Regular cardiac myocyte (primary cell): ENCODE measurements at places on chromosomes 2 and 18. TPM values are rescaled to one million over a fixed set of nuclear protein-coding genes. Genes with fewer than 3 reads are reported as not detected.

The CFAP210 gene
- under 0.01 TPM in 1 of 2 replicates, not detected in the other for total RNA-seq

The GRHL1 gene
- total RNA-seq = 0.28 and 0.38 TPM in 2 replicates

The LIMS2 gene
- total RNA-seq = 2.7 and 4.8 TPM in 2 replicates

The GPR155 gene
- total RNA-seq = 4.4 and 13.2 TPM in 2 replicates

The SERPINB10 gene
- total RNA-seq = not detected in 2 replicates

The OSBPL6 gene
- 0.96 and 1.4 TPM in 2 replicates for total RNA-seq

The HSPE1 gene
- 132 and 357 TPM in 2 replicates for total RNA-seq

The TEKT4 gene
- not detected in 2 replicates for total RNA-seq

The CNDP1 gene
- total RNA-seq = not detected in 2 replicates

The ONECUT2 gene
- under 0.01 TPM in 1 of 2 replicates, not detected in the other for total RNA-seq

The CNTNAP5 gene
- under 0.01 TPM in 2 replicates for total RNA-seq

The CTIF gene
- 21.1 and 26.8 TPM in 2 replicates for total RNA-seq

The EPC2 gene
- total RNA-seq = 11.8 and 14.0 TPM in 2 replicates

The TTR gene
- not detected in 2 replicates for total RNA-seq

The RAB31 gene
- 41.4 and 55.6 TPM in 2 replicates for total RNA-seq

The DSG4 gene
- not detected in 2 replicates for total RNA-seq

The OTOS gene
- total RNA-seq = not detected in 2 replicates

The THOC1 gene
- 38.9 and 39.2 TPM in 2 replicates for total RNA-seq

The FAM237A gene
- total RNA-seq = not detected in 2 replicates

The ALPG gene
- not detected in 2 replicates for total RNA-seq

The ARHGEF33 gene
- total RNA-seq = under 0.01 and 0.85 TPM in 2 replicates

The HRH4 gene
- total RNA-seq = under 0.01 and 0.28 TPM in 2 replicates

The ZSWIM2 gene
- under 0.01 TPM in 2 replicates for total RNA-seq

The DOK6 gene
- 0.77 and 3.7 TPM in 2 replicates for total RNA-seq

The CAPN14 gene
- total RNA-seq = under 0.01 and 0.28 TPM in 2 replicates

The RNF144A gene
- 0.56 and 1.5 TPM in 2 replicates for total RNA-seq

The GREB1L gene
- 0.56 and 0.96 TPM in 2 replicates for total RNA-seq

The MAPK4 gene
- not detected in 2 replicates for total RNA-seq

The GALR1 gene
- not detected in 2 replicates for total RNA-seq

The SIX3 gene
- not detected in 2 replicates for total RNA-seq

The G6PC2 gene
- total RNA-seq = not detected in 2 replicates

The CCDC150 gene
- 3.9 and 6.7 TPM in 2 replicates for total RNA-seq

The CHST10 gene
- 5.9 and 8.6 TPM in 2 replicates for total RNA-seq

The TUBA3D gene
- total RNA-seq = not detected in 2 replicates

The EFR3B gene
- 0.56 and 1.7 TPM in 2 replicates for total RNA-seq

The ANKRD30B gene
- total RNA-seq = 0.96 and 4.5 TPM in 2 replicates

The AQP12B gene
- not detected in 2 replicates for total RNA-seq

The MARCHF4 gene
- 1.1 and 3.3 TPM in 2 replicates for total RNA-seq
